ENCODE measurements at places on chromosomes 7 and 10.
A peak's percentile ranks its signal among the peaks of the same experiment; 100 is the strongest.

- no peaks in the 10 kb centered on the region for H3K36me3 ChIP-seq
- H3K4me1 ChIP-seq = peaks cover 20% of the 10 kb centered on the region
- H3K27me3 ChIP-seq = no peaks in the 10 kb centered on the region
- DNase-seq = peak; percentile 16
- H3K27ac ChIP-seq = no peak overlapping the region
These were observed 3.7 kb downstream of the ZSWIM8 start for GRCh38 chr10:73788864-73789658.

- no peaks in the 10 kb centered on the region for H3K36me3 ChIP-seq
- no peak overlapping the region for H3K27ac ChIP-seq
- H3K4me3 ChIP-seq = no peak overlapping the region
- no peaks in the 10 kb centered on the region for H3K4me1 ChIP-seq
These were observed 1115.5 kb upstream of the AUTS2 start for GRCh38 chr7:68482800-68483199.

- no peak for DNase-seq
- H3K36me3 ChIP-seq = no peaks in the 10 kb centered on the region
- H3K27ac ChIP-seq = peak overlapping the region; percentile 95
- peak overlapping the region; percentile 66 for H3K4me3 ChIP-seq
These were observed 15.4 kb upstream of the FKBP9 start for GRCh38 chr7:32941681-32942414.

GRCh38 chr10:59206204-59206720 is 29.8 kb downstream of the PHYHIPL start:
- no peaks in the 10 kb centered on the region for H3K36me3 ChIP-seq
- no peak overlapping the region for H3K4me3 ChIP-seq
- no peak for DNase-seq
- no peak overlapping the region for H3K27ac ChIP-seq
- peaks cover 19% of the 10 kb centered on the region for H3K4me1 ChIP-seq
- no peaks in the 10 kb centered on the region for H3K27me3 ChIP-seq

DNA sequence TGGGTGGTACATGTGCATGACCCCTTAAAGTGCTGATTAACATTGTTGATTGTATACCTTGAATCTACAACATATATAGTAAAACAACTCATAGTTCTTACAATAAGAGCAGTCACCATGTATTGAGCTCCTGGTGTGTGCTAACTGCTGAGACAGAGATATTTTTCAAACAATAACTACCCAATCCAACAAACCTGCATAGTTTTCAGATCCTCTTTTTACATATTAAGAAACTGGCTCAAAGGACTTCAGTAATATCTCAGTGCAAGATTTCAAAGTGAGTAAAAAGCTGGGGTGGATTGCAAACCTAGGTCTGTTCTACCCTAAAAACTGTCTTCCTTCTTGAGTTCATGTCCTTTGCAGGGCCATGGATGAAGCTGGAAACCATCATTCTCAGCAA is 272.2 kb downstream of the SNX13 start:
- H3K4me3 ChIP-seq = no peak overlapping the region
- H3K4me1 ChIP-seq = peaks cover 4% of the 10 kb centered on the region

DNA sequence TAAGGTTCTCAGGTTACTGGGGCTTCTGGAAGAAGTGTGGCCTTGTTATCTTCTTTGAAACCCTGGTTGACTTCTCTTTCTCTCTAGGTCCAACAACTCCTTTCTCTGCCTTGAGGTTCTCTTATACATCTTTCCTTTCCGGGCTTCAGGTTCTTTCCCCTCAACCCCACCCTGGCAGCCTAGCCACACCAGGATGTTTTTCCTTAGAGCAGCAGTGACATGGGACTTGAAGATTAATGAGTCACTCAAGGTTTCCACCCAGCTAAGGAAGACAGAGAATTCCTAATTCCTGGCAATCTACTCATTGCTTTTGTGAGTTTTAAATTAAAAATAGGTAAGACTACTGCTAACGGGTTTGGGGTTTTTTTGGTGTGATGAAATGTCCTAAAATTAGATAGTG is 121.8 kb upstream of the HPS1 start:
- DNase-seq = no peak
- H3K27ac ChIP-seq = no peak overlapping the region
- no peak overlapping the region for H3K4me3 ChIP-seq
- H3K36me3 ChIP-seq = no peaks in the 10 kb centered on the region
- H3K4me1 ChIP-seq = no peaks in the 10 kb centered on the region

GRCh38 chr10:74912682-74913081 is 86.3 kb downstream of the KAT6B start:
- no peak for DNase-seq
- H3K36me3 ChIP-seq = no peaks in the 10 kb centered on the region

GRCh38 chr7:80014511-80014910 is 120.1 kb upstream of the GNAI1 start:
- no peak overlapping the region for H3K27ac ChIP-seq
- H3K27me3 ChIP-seq = no peaks in the 10 kb centered on the region
- H3K4me3 ChIP-seq = no peak overlapping the region
- no peaks in the 10 kb centered on the region for H3K4me1 ChIP-seq
- no peak for DNase-seq

DNA sequence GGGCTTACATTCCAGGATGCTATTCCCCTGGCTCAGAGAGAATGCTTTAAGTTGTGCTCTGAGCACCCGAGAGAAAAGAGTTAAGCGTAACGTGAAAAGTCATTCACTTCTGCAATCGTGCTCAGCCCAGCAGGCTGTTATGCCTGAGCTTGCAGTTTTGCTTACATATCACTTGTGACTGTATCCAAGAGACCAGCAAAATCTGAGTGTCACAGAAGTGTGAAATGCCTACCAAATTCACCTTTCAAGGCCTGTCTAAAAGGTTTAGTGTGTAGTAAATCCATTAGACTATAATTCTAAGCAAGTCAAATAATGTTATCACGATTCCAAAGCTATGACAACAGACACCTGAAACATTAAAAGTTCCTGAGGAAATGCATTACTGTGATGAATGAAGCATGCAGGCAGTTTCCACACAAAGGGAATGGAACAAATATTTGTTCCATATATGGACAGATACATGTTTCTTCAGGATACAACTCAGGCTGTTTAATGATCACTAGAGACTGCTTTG is 20.1 kb downstream of the ITGB1 start:
- H3K36me3 ChIP-seq = no peaks in the 10 kb centered on the region
- peak overlapping the region; percentile 63 for H3K27ac ChIP-seq
- H3K27me3 ChIP-seq = no peaks in the 10 kb centered on the region
- peaks cover 39% of the 10 kb centered on the region for H3K4me1 ChIP-seq
- no peak overlapping the region for H3K4me3 ChIP-seq

Data from adrenal gland (tissue), 19 donors.